ENCODE measurements at places on chromosomes 1 and 21.

DNA sequence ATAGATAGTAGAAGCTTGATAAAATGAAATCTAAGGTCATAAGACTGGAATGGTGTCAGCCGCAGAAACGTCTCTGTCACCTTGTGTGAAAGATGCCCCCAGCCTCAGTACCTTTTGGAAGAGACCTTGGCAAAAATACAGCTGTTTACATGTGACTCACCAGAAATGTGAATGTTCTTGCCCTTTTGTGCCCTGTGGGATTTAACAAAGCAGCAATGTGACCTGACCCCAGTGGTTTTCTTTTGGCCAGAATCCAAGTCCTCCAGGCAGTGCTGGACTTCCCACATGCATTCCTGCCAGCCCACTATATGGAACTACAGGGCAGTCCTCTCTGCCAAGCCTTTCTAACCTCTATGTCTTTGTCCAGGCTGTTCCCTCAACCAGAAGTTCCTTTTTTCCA is 27.2 kb upstream of the LRRC8C start:
- DNase-seq: no peak

DNA sequence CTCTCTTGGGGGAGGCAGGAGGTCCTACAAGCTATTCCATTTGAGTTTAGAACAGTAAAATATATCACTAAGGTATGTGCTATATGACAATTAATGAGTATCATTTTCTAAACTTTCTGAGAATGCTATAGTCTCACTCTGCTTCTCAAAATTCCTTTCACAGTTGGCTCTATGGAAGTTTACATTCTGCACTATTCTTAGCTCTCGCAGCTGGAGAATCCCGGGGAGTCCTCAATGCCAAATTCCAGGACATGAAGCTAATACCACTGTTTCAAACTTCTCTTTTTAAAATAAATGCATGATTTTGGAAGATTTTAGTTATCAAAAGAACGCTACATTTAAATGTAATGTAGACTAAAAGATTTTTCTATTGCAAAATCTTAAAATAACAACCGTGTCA is 22.4 kb upstream of the PALMD start:
- no peak for DNase-seq

- peak; percentile 88 for DNase-seq
Measured at GRCh38 chr21:14773777-14774345, 227.7 kb upstream of the SAMSN1 start.

GRCh38 chr1:74570797-74571492 is 58.5 kb upstream of the LRRC53 start:
- DNase-seq: peak; percentile 53

DNA sequence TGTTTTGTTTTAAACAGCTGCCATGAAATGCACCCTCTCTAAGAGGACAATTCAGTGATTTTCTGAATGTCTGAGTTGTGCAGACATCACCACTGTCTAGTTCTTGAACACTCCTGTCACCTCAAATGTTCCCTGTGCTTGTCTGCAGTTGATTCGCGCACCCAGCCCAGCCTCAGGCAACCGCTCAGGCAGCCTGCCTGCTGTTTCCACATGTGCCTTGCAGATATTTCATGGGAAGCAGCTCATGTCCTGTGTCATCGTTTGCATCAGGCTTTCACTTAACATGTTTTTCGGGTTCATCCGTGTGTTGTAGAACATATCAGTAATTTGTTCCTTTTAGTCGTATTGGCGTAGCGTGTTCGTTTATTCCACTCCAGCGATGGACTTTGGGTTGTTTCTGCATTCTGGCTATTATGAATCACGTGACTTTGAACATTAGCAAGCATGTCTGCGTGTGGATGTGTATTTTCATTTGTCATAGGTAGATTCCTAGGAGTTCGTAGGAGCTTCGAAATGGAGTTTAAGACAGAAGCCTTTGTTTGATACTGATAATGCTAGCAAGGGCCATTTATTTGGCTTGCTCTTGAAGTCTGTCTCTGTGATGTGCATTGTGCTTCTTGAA is 12.1 kb downstream of the ADARB1 start:
- no peak for DNase-seq

GRCh38 chr1:88609051-88609450 is 75.0 kb upstream of the PKN2 start:
- DNase-seq: no peak

DNA sequence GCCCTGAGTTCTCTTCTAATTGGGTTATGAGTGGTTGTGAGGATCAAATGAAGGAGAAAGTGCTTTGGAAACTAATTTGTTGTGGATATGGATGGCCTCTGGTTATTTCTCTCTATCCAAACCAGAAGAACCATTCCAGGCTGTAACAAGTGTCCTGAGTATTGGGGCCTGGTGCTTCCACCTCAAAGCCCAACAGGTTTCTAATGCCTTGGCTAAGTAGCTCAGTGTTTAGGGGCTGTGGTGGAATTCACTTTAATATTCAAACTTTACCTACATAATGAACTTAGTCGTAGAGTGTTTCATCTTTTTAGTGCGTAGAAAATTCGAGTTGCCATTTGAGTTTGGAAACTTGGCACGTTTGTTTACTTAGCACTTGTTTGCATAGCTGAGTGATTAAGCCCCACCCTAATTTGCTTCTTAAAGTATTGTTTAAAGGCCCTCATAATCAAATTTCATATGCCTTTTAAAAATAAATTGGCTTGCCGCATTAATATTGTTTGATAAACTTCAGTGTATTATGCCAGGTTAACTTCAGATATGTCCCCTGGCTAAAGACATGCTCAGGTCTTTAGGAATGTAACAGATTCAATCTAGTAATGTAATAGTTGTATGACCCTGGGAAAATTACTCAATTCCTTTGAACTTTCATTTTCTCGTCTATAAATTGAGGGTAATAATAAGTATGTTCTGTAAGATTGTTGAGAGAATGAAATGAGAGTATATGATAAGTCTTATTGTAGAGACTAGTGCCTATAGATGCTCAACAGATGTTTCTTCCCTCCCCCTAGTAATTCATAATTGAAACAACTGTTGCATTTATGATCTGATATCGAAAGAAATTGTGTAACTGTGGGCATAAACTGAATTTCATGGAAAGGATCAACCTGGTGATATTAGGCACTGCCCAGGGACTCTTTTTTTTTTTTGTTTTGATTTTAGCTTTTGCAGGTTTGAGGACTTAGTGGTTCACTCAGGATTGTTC is 1.6 kb downstream of the AGO4 start:
- DNase-seq: no peak

GRCh38 chr1:30048905-30049304 is 674.5 kb downstream of the MATN1 start:
- DNase-seq: no peak

DNA sequence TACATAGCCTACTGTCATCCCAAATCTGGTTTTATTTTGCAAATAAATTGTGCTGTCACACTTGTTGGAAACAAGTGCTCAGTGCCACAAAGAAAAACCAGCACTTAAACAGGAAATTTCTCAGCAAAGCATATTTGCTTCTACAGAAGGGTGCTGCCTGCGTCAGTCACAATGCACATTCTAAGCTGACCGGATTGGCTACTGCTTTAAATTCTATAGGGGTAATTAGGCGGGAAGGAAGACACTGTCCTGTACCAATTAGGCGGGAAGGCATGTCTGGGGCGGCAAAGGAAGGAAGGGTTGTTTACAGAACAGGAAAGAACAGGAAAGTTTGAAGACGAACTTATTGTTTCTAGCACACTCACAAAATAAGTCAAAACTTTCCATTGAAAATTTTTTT is 2.8 kb downstream of the IFI16 start:
- DNase-seq: no peak

Data from endodermal cell (in vitro differentiated cells).